Activated naive CD4-positive, alpha-beta T cell treated with anti-CD3 and anti-CD28 coated beads, Interleukin-2, amount 50 U/mL, for 16 hours (primary cell): ENCODE measurements at places on chromosomes 11 and 22.

DNA sequence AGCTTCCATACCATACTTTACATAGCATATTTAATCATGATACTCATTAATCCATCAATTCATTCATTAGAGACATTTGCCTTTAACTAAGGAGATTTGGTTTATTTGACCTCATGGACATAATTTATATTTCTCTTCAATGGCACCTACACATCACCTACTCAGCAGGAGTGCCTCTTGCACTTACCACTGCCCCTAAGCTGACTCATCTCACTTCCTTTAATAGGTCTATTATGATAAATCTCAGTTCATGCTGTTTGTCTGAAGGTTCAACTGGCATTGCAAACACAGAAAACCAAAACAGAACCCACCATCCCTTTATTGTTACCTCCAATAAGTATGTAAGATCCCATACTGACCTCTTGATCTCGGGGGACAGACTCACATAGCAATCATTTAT is 186.7 kb downstream of the LUZP2 start:
- no peak for DNase-seq

DNA sequence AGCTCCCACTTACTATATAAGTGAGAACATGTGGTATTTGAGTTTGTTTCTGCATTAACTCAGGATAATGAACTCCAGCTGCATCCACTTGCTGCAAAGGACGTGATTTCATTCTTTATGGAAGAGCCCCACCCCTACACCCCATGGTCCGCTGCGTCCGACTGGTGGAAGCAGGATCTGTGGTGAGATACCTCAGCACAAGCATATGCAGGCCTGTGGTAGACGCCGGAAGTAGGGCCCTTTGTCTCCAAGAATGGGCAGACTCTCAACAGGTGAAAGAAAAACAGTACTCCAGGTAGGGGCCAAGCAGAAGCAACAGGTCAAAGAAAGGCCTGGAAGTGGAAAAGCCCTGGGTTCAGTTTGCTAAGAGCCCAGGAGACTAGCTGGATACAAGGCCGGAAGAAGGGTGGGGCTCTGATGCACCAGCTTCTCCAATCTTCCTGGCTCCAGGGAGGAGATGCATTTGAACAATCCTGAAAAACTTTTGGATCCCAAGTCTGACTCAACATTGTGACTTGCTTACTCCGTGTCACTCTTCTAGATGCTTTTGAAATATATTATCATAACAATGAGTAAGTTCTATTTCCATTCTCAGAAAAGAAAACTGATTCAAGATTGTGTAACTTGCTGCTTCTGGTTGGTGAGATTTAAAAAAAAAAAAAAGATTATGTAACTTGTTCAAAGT is 30.4 kb downstream of the NEAT1 start:
- DNase-seq, result no peak

DNA sequence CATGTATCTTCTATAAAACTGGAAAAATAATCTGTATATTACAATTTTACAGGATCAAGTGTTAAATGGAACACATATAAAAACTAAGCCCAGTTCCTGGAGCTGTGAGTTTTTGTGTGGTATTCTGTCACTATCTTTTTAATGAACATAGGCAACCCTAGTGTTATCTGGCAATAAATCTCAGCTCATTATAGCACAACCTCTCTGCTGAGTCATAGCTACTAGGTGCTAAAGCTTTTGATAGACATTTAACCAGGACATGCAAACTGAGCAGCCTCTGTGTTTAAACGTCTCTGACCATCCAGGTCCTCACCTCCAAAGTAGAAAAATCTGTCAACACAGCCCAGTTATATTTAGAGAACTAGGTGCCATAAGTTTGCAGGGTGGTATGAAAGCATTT is 91.0 kb upstream of the CARD18 start:
- DNase-seq, result no peak

GRCh38 chr22:39589875-39590274 is 19.3 kb downstream of the CACNA1I start:
- no peak for DNase-seq

- DNase-seq, result no peak
Measured at GRCh38 chr11:124233376-124233775, 7.5 kb upstream of the OR8G1 start.

DNA sequence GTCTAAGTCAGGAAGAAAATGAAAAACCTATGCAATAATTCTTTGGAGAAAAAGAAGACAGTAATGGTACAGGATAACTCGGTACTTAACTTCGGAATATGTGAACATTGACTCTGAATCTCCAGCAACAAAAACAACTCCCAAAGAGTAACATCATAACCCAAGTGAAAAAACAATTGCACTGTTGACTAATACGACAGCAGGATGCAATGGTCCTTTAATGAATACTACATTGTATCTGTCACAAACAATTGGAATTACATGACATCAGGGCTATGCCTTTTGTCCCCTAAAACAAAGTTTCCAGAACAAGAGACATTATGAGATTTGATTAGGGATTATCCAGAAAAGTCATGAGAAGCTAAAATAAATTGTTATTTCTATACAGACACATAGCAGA is 1065.9 kb downstream of the LRRC4C start:
- no peak for DNase-seq

GRCh38 chr22:35840302-35840739 is 122.6 kb downstream of the APOL5 start:
- peak; percentile 11 for DNase-seq

- no peak for DNase-seq
Measured at GRCh38 chr22:28029201-28029948, 110.3 kb upstream of the PITPNB start.

DNA sequence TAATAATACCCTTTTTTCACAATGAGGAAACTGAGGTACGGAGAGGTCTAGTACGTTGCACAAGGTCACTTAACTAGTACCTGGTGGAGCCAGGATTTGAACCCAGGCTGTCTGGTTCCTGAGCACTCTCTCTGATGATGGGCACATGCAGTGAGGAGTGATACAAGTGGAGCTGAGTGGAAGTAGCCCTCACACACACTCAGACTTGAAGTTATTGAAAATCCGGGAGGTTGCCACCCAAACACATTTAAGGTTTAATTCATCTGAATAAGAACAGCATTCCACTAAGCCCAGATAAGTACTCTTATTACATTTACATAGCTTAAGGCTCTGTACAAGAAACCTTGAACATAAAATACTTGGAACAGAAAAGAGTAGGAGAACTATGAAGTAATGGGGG is 4.8 kb downstream of the GRAP2 start:
- no peak for DNase-seq

DNA sequence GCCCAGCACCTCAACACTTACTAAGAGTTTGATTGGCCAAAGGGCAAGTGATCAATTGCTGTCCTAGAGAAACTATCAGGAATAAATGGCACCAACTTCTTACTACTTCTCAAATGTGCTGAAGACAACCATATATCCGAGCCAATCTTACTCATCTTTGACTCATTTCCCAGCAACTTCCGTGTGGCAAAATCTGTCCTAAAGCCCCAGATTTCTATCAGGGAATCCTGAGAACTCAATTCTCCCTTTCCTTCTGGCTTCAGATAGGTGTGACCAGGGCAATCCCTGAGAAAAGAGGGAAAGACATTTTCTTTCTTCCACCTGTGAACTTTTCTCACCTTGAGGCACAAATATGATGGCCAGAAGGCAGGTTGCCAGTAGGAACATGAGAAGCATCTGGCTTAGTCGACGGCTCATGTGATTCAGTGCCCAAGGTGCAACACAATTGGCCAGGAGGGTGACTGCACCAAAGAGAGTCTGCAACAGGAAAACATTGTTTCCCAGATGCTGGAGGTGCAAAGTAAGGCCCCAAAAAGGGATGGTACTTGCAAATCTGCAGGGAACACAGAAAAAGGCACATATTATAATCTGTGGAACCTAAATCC is 21.8 kb upstream of the SLC22A24 start:
- no peak for DNase-seq

GRCh38 chr22:23803001-23803819 is 16.4 kb downstream of the SMARCB1 start:
- DNase-seq, result no peak

GRCh38 chr11:12079726-12080556 is 30.4 kb upstream of the MICAL2 start:
- DNase-seq, result no peak

- peak; percentile 83 for DNase-seq
Measured at GRCh38 chr22:37817705-37818408, 5.3 kb upstream of the GALR3 start.

- no peak for DNase-seq
Measured at GRCh38 chr11:72157131-72157530, 21.6 kb downstream of the FOLR3 start.

DNA sequence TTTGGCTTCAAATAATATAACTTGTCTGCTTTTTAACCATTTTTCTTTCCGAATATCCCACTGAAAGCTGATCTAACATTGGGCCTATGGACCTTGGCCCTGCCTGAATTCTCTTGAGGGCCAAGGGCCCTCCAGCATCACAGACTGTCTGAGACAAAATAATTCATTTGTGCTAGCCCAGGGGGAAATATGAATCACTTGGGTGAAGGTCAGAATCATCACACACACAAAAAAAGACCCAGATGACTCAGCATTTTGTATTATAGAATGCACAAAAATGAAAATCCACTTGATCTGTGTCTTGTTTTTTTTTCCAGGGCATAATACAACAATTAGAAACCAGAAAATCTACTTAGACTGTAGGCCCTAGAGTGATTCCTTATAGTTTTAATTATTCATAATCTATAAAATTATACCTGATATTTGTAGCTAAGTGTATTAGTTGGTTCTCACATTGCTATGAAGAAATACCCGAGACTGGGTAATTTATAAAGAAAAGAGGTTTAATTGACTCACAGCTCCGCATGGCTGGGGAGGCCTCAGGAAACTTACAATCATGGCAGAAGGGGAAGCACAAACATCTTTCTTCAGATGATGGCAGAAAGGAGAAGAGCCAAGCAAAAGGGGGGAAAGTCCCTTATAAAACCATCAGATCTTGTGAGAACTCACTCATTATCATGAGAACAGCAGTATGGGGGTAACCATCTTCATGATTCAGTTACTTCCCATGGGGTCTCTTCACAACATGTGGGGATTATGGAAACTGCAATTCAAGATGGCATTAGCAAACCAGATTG is 15.6 kb upstream of the RDX start:
- DNase-seq, result no peak

DNA sequence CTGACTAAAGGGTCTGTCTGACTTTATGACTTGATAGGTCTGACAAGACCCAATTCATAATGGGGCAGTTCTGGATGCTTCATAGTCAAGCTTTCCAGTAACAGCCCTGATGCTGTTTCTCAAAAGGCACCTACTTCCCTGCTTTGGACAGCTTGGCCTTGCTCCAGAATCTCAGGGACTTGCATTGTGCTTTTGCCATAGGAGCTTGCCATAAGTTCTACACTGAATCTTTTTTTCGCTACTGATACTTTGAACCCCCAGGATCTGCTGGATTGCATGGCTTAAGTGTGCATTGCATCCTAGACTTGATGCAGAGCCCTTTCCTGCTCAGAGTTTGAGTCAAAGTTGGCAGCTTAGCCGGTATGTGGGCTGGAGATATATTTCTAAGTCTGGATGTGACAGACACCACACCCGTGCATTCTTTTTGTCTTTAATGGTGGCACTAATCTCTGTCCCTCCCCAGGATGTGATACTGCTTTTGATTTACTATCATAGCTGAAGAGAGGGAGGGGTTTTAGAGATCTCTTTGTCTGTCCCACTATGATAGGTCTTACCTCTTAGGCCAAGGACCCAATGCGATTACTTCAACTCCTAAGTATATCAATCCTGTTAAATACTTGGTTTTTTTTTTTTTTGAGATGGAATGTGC is 16.9 kb upstream of the SLC3A2 start:
- no peak for DNase-seq

DNA sequence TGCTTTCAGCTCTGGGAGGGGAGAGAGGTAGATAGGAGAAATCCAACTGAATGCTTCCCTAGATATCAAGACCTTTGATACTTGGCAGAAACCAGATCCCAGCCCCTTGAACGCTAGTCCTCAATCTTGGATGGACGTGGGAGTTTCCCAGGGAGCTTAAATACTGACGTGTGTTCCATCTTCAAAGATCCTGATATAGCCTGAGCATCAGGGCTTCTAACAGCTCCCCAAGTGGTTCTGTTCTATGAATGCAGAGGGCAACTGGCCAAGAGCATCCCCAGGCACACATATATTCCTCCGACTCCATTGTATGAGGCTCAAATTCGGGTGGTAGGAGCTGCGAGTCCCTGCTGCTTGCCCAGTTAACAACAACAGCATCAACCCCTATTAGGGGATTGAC is 8.7 kb upstream of the ACCS start:
- no peak for DNase-seq

GRCh38 chr11:79102840-79103239 is 338.0 kb downstream of the TENM4 start:
- no peak for DNase-seq

GRCh38 chr11:17413414-17414316 is 25.2 kb upstream of the KCNJ11 start:
- DNase-seq, result no peak

- DNase-seq, result no peak
Measured at GRCh38 chr11:76653012-76653673, 17.4 kb downstream of the LRRC32 start.

- no peak for DNase-seq
Measured at GRCh38 chr22:43867839-43868635, 5.7 kb upstream of the SULT4A1 start.

GRCh38 chr22:48428631-48429371 is 1398.9 kb downstream of the BRD1 start:
- DNase-seq, result no peak

DNA sequence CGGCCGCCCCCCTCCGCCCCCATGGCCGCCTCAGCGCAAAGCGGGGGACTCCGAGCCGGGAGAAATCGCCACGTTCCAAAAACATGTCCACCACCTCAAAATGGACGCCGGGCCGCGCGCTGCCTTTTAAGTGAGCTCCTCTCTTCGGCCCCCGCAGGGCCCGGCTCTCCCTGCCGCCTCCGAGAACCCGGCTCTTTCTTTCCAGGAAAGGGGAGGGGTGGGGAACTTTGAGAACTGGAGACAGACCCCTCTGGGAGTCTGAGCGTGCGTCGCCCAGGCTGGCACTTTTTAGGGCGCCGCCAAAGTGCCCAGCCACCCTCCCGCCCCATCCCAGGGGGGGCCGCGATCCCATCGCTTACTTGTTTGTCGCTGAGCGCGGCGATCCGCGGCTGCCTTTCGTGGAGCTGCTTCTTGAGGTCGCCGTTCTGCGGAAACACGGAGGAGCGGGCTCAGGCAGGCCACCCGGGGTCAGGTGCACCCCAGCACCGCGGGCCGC is 1.6 kb downstream of the PHF21B start:
- DNase-seq, result no peak

DNA sequence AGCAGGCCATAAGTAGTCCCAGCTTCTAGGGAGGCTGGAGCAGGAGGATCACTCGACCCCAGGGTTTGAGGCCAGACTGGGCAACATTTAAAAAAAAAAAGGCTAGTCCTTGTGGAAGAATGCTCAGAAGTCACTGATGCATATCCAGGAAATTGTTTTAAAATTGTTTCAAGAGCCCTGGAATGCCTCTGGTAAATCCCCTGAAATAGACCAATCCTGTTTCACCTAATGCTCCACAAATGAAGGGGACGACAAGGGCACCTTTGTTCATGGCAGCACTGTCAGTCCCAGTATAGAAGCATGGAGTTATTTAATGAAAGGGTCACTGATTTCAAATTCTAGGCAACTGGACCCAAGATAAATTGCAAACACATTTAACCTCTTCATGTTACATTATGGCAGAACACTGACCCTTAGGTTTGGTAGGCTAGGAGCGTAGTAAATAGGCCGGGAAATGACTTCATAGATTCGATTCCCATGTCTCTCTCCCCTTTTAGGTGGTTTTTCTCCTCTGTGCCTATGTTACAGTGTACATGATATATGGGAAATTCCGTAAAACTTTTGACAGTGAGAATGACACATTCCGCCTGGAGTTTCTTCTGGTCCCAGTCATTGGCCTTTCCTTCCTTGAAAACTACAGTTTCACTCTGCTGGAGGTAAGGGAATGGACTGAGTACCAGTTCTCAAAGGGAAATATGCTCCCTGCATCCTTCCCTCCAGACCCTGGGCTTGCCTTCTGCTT is 11.4 kb downstream of the KDELR3 start:
- no peak for DNase-seq
